ENCODE measurements at places on chromosomes 16 and 17. TPM values are rescaled to one million over a fixed set of nuclear protein-coding genes. Genes with fewer than 3 reads are reported as not detected.

LRRC37A3 gene
- 5.9 TPM for total RNA-seq

TP53TG3F gene
- total RNA-seq, result 0.84 TPM

FSCN2 gene
- total RNA-seq, result not detected

LLGL2 gene
- 25.2 TPM for total RNA-seq

CTRB2 gene
- 5.1 TPM for total RNA-seq

CCL2 gene
- total RNA-seq, result 0.86 TPM

PLK1 gene
- total RNA-seq, result 152 TPM

KLHL10 gene
- not detected for total RNA-seq

RNU2-1 gene
- 9,315 TPM for total RNA-seq

CHRNE gene
- not detected for total RNA-seq

- H3K4me1 ChIP-seq, result no peaks in the 10 kb centered on the region
- H3K27me3 ChIP-seq, result no peaks in the 10 kb centered on the region
- H3K36me3 ChIP-seq, result no peaks in the 10 kb centered on the region
- no peak for DNase-seq
Observed at GRCh38 chr17:56023851-56024250, 129.4 kb upstream of the ANKFN1 start.

DNA sequence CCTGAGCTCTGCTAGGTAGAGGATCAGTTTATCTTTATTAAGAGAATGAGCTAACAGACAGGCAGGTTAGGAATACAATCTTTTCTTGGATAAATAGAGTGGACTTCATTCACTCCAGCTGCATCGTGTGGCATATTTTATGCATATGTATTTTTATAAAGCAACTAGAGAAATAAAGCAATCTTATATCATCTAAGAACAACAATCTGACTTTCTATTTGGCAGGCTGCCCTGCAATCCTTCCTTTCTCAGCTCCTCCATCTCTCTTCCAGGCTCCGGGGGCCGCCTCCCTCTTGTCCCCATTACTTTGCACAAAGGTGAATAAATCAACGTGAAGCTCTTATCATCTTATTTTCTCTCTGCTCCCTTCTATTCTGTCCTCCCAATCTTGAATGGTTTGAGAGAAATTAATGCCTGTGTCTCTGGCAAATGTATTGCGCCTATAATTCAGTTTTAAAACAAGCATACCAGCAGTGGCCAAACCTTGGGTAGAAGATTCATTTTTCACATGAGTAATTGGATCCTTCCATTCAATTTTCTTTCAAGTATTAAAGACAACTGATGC lies 64.5 kb downstream of the HS3ST3A1 start:
- H3K27ac ChIP-seq, result no peak overlapping the region
- peaks cover 46% of the 10 kb centered on the region for H3K4me1 ChIP-seq
- H3K36me3 ChIP-seq, result peaks cover 5% of the 10 kb centered on the region
- no peak for DNase-seq

DNA sequence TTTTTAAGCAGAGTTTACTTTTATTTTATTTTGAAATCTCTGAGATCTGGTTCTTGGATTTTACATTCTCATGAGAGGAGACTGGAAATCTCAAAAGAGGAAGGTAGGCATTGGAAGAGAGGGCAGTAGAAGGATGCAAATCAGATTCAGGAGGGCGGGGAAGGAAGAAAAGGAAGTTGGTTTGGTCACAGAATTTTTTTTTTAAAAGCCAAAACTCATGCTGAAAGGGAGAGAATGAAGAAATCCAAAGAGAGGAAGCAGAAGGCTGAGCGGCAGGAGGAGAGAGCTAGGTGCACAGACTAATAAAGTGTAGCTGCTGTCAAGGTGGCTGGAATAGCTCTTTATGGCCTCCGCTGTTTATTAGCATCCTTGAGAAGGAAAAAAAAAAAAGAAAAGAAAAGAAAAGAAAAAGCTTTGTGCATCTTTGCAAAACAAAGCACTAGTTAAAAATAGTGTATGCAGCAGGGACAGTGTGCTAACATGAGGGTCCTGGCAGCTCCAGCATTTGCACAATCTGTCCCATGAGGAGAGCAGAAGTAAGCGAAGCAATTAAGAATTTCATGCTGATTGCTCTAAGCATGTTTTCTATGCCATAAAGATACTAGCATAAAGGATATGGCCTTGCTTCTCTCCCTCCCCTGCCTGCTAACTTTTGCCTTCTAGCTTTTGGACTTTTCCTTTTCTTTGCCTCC lies 194.2 kb downstream of the ZFHX3 start:
- H3K27ac ChIP-seq, result no peak overlapping the region
- peaks cover 32% of the 10 kb centered on the region for H3K27me3 ChIP-seq
- no peak for DNase-seq
- H3K4me3 ChIP-seq, result no peak overlapping the region
- no peaks in the 10 kb centered on the region for H3K4me1 ChIP-seq

GRCh38 chr17:29143894-29144293 lies 36.3 kb downstream of the MYO18A start:
- DNase-seq, result peak; percentile 44
- no peaks in the 10 kb centered on the region for H3K27me3 ChIP-seq
- peaks cover 10% of the 10 kb centered on the region for H3K36me3 ChIP-seq
- H3K4me3 ChIP-seq, result no peak overlapping the region

DNA sequence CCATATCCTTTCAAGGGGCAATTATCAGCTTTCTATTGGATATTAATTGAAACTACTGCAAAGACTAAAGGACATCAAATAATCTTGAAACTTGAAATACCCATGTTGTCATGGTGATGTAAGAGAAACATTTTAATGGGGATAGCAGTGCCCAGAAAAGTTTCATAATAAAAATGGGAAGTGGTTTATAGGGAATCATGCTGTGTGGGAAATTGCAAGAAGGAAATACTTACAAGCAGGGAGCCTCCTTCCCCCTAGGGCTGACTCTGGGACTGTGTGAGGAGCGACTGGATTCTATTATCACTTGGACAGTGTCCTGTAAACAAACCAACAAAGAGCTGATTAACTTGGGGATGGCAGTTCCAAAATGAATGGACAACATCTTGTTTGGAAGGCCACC lies 1393.1 kb upstream of the GOT2 start:
- no peaks in the 10 kb centered on the region for H3K4me1 ChIP-seq
- H3K4me3 ChIP-seq, result no peak overlapping the region
- H3K27ac ChIP-seq, result no peak overlapping the region
- no peak for DNase-seq
- no peaks in the 10 kb centered on the region for H3K27me3 ChIP-seq
- no peaks in the 10 kb centered on the region for H3K36me3 ChIP-seq

DNA sequence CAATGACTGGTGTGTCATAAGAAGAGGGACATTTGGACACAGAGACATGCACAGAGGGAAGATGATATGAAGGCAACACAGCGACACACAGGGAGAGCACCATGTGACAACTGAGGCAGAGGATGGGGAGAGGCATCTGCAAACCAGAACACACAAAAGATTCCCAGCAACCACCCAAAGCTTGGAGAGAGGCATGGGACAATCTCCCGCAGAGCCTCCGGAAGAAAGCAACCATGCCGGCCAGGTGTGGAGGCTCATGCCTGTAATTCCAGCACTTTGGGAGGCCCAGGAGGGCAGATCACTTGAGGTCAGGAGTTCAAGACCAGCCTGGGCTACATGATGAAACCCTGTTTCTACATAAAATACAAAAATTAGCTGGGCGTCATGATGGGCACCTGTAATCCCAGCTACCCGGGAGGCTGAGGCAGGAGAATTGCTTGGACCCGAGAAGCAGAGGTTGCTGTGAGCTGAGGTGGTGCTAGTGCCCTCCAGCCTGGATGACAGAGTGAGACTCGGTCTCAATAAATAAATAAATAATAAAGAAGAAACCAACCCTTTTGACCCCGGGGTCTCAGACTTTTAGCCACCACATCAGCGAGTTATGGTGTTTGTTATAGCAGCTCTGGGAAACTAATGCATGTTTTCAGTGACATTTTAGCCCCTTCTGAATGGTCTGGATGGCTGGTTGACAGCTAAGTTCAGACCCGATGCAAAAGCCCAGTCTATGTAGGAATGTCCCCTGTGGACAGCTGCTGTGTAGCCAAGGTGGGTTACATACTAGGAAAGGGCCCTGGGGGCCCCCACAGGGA lies 13.8 kb upstream of the PLCG2 start:
- no peak overlapping the region for H3K4me3 ChIP-seq
- no peak overlapping the region for H3K27ac ChIP-seq
- no peak for DNase-seq
- H3K27me3 ChIP-seq, result peaks cover 57% of the 10 kb centered on the region
- H3K4me1 ChIP-seq, result no peaks in the 10 kb centered on the region

DNA sequence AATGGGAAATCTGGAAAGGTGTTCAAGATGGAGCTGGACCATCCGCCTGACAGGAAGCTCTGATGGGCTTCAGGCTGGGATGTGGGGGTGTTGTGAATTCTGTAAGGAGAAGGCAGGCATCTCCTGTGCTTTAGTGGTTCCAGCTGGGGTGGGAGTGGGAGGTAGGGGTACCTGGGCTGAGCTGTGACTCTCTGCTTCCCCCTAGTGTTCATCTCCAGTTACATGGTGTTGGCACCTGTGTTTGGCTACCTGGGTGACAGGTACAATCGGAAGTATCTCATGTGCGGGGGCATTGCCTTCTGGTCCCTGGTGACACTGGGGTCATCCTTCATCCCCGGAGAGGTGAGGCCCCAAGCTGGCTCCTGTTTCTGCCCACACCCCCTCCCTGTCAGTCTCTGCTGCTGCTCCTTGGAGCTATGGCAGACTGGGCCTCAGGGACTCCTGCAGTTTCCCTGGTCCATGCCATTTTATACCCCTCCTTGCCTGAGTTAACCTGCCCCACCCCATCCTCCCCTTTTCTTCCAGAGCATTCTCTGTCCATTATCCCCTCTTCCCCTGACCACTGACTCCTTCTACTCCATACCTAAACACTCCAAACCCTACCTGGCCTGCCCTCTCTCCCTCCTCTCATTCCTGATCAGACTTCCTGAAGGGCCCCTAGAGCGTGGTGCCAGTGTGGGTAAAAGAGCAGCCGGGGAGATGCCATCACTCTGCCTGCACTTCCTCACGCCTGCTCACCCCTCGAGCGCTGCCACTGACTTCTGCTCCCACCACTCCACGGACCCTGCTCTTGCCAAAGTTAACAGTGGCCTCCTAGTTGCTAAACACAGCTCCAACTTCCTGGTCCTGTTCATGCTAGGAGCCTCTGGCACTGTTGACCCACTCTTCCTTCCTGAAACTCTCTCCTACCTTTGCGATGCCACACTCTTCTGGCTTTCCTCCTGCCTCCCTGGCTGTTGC lies 3.4 kb downstream of the SPNS1 start:
- H3K4me1 ChIP-seq, result peaks cover 35% of the 10 kb centered on the region
- peaks cover 39% of the 10 kb centered on the region for H3K36me3 ChIP-seq
- DNase-seq, result peak; percentile 32
- no peaks in the 10 kb centered on the region for H3K27me3 ChIP-seq
- H3K4me3 ChIP-seq, result no peak overlapping the region
- H3K27ac ChIP-seq, result no peak overlapping the region

GRCh38 chr16:71473891-71474290 lies 11.8 kb upstream of the ZNF23 start:
- no peak overlapping the region for H3K27ac ChIP-seq
- H3K27me3 ChIP-seq, result no peaks in the 10 kb centered on the region
- H3K4me3 ChIP-seq, result no peak overlapping the region
- no peaks in the 10 kb centered on the region for H3K4me1 ChIP-seq

DNA sequence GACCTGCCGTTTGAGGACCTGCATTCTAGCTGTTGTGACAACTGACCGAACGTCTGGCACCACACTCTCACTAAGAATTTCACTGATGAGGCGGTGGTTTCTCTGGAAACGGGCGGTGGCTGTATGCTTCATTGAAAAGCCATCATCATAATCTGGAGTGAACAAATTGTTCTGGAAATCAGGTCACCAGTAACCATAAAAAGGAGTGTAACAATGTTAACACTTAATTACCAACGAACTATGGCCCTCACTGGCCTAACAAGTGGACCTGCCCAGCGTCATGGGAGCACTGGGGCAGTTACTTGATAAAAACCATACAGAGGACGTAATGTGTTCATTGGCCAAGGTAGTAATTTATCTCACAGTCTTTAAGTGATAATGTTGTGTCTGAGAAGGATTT lies 15.4 kb downstream of the SMARCE1 start:
- H3K4me3 ChIP-seq, result no peak overlapping the region
- no peak overlapping the region for H3K27ac ChIP-seq
- no peaks in the 10 kb centered on the region for H3K4me1 ChIP-seq
- DNase-seq, result no peak
- H3K27me3 ChIP-seq, result no peaks in the 10 kb centered on the region

DNA sequence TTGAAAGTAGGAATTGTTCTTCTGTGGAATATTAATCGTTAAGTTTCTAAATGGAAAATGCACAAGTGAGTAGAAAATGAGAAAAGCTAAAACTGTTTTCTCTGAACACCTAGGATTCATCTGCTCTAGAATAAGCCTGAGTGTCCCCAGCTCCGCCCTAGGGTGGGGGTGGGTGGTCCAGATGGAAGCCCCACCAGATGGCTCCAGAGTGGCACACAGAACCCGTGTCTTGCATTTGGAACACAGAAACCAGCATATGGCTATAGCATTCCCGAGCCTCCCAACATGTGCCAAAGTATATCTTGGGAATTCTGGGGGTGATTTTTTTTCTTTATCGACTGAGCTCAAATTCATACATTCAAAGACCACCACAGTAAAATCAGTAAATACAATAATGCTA lies 517.7 kb upstream of the PSMD7 start:
- no peaks in the 10 kb centered on the region for H3K27me3 ChIP-seq
- no peaks in the 10 kb centered on the region for H3K4me1 ChIP-seq
- no peak overlapping the region for H3K4me3 ChIP-seq

- no peaks in the 10 kb centered on the region for H3K4me1 ChIP-seq
- no peaks in the 10 kb centered on the region for H3K27me3 ChIP-seq
- H3K4me3 ChIP-seq, result no peak overlapping the region
- no peaks in the 10 kb centered on the region for H3K36me3 ChIP-seq
- no peak for DNase-seq
- H3K27ac ChIP-seq, result no peak overlapping the region
Observed at GRCh38 chr16:10077861-10078260, 104.4 kb downstream of the GRIN2A start.

GRCh38 chr16:66471264-66471663 lies 44.2 kb downstream of the BEAN1 start:
- no peak overlapping the region for H3K27ac ChIP-seq
- no peaks in the 10 kb centered on the region for H3K4me1 ChIP-seq
- H3K36me3 ChIP-seq, result no peaks in the 10 kb centered on the region
- DNase-seq, result no peak
- peaks cover 38% of the 10 kb centered on the region for H3K27me3 ChIP-seq
- H3K4me3 ChIP-seq, result no peak overlapping the region

DNA sequence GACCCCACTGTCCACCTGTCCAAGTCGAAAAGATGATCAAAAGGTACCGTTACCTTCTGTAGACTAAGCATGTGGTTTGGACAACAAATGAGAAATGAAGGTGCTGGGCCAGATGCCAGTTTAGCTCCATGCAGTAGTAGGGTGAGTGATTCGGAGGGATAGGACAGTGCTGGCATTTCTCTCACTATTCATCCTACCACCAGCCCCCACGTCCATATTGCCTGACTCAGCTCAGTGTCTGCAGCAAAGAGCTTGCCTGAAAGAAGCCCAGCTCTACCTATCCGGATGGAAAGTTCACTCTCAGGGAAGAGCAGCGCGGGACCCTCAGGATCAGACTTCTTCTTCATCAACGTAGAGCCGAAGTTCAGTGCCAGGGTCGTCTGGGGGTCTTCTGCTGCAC lies 145.0 kb downstream of the SLC39A11 start:
- no peaks in the 10 kb centered on the region for H3K4me1 ChIP-seq
- H3K27me3 ChIP-seq, result no peaks in the 10 kb centered on the region
- no peaks in the 10 kb centered on the region for H3K36me3 ChIP-seq

- H3K27ac ChIP-seq, result no peak overlapping the region
- H3K27me3 ChIP-seq, result no peaks in the 10 kb centered on the region
- no peak overlapping the region for H3K4me3 ChIP-seq
- H3K4me1 ChIP-seq, result no peaks in the 10 kb centered on the region
- no peaks in the 10 kb centered on the region for H3K36me3 ChIP-seq
- DNase-seq, result no peak
Observed at GRCh38 chr17:56610321-56610720, 16.8 kb downstream of the NOG start.

GRCh38 chr17:79944821-79945391 lies 90.8 kb downstream of the TBC1D16 start:
- H3K4me3 ChIP-seq, result no peak overlapping the region
- H3K4me1 ChIP-seq, result peaks cover 63% of the 10 kb centered on the region
- no peaks in the 10 kb centered on the region for H3K36me3 ChIP-seq
- H3K27ac ChIP-seq, result no peak overlapping the region

All from K562 (cell line).